ENCODE measurements at places on chromosomes 16 and 17.

DNA sequence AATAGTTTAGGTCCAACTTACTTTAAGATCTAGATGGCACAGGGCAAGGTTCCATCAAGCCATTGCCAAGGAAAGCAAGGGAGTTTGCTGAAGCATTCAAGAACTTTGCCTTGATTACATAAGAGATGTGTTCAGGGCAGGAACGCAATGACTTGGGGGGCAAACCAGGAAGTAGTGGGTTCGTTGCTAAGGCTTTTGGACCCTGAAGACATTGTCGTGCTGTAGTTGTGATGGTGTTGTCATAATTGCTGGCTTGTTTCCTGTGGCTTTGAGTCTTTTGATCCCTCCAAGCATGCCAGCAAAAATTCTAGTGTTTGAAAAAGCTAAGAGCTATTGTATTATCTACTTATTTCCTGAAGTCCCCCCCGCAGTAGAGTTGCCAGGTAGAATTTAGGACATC is 70.7 kb upstream of the HNF1B start:
- no peak for DNase-seq

DNA sequence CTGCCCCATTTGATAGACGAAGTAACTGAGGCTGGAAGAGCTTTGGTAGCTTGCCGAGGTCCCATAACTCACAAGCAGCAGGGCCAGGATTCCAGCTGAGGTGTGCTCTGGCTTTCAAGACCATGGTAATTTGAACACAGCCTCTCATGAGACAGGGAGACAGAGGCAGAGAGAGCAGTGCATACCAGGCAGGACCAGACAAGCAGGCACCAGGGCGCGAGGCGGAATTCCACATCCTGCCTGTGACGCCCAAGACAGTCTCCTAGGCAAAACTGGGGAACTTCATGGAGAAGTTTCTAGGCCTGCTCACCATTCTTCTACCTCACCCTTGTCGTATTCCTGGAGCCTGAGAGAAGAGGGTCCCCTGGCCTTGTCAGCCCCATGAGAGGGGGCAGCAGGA is 19.2 kb downstream of the SDK2 start:
- DNase-seq: no peak

- peak; percentile 13 for DNase-seq
These were observed at the start of gene C17orf113 for GRCh38 chr17:42050393-42051012. Gene C17orf113 (minus strand): TSS chr17:42050601. CDS start chr17:42043376, 7,225 bp downstream.

GRCh38 chr16:75304521-75305363 is 53.3 kb upstream of the BCAR1 start:
- DNase-seq: no peak

GRCh38 chr16:13463619-13464018 is 456.3 kb upstream of the ERCC4 start:
- DNase-seq: no peak

- DNase-seq: no peak
These were observed 29.2 kb downstream of the DCAKD start for GRCh38 chr17:45022288-45022648.

GRCh38 chr17:79941088-79942010 is 94.3 kb downstream of the TBC1D16 start:
- no peak for DNase-seq

DNA sequence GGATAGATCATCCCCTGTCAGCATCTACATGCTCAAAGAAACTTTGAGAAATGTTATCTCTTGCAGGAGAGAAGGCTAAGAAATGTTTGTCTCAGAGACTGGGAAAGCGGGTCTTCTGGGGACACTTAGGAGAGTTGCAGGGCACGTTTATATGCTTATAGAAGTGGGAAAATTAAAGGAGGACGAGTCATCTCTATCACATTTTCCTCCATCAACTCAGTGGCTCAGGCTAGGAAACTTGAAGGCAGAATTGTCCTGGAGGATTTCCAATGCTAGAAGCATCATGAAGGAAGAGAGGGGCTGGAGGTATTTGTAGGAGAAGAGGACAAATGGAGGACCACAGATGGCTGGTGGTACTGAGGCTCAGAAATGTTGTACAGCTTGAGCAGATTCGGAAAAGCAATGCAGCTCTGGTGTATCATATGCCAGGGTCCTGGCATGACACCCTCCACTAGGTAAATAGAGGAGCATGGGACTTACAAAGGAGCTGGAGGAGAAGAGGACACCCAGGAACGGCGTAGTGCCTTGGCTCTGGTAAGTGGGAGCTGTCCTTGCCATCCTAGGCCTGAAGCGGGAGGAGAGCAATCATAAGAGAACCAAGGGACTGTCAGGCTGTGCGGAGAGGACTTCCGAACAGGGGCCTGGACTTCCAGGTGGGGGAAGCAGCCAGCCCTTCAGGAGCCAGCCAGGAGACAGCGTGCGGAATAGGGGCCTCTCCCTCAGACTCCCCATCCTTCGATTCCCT is 4.5 kb upstream of the HS3ST3B1 start:
- no peak for DNase-seq

DNA sequence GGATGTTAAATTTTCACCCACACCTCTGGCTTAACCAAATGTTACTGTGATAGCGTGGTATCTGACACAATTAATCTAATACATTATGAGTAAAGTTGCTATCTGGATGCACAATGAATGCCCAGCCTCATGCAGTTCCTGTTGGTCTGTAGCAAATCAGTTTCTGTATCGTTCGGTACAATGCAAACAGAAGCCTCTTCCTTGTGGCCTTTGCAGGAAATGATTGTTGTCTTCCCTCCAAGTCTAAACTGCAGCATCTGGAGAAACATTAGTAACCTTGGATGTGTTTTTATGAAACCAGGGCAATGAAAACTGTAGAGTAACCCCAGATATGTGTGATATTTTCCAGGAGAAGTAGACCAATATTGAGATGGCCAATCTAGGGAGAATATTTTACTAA is 46.8 kb downstream of the CYB561 start:
- DNase-seq: no peak

GRCh38 chr17:55683550-55684315 is 38.9 kb downstream of the TMEM100 start:
- DNase-seq: no peak

GRCh38 chr16:49578435-49579024 is 204.9 kb downstream of the C16orf78 start:
- DNase-seq: no peak

- no peak for DNase-seq
These were observed 45.2 kb upstream of the STAC2 start for GRCh38 chr17:39270923-39271322.

DNA sequence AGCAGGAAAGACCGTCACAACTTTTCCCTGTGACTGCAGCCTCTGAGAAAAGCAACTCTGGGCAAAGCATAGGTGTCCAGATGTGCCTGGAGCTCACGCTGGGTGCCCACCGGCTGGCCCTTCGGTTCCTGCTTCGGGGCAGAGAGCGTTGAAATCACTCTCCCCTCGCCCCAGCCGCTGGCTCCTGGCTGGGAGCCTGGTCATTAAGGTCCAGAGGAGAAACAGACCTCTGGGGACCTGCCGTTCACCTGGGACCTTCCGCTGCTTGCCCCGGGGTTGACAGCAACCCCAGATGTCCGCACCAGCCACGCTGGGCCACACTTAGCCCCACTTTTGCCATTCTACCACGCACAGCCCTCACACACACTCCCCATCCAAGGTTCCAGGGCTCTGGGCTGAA is 13.1 kb downstream of the MRM3 start:
- no peak for DNase-seq

DNA sequence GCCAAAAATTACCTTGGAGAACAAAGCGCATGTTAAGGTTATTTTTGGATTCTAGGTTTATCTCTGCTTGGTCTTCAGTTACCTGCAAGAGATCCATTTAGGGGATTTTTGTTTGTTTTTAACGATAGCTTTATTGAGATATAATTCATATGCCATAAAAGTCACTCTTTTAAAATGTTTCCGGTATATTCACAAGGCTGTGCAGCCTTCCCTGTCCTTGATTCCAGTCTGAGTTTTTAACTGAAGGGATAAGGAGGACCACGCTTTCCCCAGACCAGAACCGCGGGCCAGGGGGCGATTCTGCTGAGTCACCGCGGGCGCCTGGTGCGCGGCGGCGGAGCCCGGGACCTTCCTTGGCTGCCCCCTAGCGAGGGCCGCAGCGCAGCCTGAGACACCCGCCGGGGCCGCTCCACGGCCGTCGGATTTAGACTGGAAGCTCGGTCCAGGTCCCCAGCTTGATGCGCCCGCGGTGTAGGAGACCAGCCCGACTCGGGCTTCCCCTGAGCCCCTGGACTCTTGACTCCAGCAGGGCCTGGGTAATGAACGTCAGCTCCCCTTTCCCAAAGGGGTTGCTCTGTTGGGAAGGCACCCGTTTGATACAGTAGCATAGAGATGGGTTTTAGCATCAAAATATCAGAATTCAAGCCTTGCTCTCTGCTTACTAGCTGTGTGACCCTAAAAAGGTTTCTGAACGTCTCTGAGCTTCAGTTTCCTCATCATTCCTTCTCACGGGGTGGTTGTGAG is 50.0 kb upstream of the STH start:
- peak; percentile 55 for DNase-seq

GRCh38 chr17:30226878-30227277 is 8.6 kb downstream of the SLC6A4 start:
- DNase-seq: no peak

DNA sequence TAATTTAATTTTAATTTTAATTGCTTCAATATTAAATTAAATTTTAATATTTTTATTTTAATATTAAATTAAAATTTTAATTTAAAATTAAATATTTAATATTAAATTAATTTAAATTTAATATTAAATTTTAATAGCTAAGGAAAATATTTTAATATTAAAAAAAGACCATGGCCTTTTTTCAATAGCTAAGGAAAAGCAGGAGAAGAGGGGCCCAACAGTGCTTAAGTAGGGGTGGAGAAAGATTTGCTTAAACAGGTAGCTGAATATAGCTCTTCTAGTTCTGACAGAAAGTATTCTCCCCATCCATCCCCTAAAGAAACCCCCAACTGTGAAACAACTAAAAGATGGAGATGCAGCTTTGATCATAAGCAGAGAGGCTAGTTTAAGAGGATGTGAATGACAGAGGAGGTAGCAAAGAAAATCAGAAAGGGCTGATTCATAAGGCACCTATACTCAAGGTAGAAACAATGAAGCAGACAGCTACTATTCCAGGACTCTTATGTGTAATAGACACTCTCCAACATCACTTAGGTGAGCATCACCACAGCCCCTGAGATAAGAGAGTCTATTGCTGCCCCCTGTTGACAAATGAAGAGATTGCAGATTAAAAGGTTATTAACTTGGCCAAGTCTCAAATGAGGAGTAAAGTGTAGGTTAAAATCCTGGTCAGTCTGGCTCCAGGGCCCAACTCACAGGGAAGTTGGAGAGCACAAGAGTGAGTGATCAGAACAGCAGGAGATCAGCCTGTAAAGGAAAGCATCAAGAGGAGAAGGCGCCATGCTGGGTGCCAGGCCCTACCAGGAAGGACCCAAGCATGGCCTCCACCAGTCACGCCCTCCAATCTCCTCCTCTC is 7.8 kb upstream of the RNASEK start:
- no peak for DNase-seq

GRCh38 chr16:71794943-71795342 is 13.7 kb downstream of the AP1G1 start:
- no peak for DNase-seq

DNA sequence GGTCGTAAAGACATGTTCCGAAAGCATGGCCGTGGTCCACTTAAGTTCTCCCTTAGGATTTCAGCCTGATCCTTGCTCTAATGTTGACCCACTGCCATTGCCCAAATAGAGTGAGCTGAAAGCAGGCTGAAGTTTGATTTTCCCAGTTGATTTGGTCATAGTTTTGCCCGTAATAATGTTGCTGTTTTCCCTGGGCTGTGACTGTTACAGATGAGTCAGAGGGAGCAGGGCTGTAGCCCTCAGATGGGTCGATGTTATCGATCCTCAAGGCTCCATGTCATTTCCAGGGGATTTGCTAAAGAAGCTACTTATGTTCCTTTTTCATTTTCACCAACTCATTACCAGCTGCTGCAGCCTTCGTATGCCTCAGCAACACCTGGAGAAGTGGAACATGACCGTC is 169.0 kb upstream of the ZFHX3 start:
- DNase-seq: no peak

GRCh38 chr17:77501751-77502625 is 361.2 kb downstream of the SEC14L1 start:
- no peak for DNase-seq

DNA sequence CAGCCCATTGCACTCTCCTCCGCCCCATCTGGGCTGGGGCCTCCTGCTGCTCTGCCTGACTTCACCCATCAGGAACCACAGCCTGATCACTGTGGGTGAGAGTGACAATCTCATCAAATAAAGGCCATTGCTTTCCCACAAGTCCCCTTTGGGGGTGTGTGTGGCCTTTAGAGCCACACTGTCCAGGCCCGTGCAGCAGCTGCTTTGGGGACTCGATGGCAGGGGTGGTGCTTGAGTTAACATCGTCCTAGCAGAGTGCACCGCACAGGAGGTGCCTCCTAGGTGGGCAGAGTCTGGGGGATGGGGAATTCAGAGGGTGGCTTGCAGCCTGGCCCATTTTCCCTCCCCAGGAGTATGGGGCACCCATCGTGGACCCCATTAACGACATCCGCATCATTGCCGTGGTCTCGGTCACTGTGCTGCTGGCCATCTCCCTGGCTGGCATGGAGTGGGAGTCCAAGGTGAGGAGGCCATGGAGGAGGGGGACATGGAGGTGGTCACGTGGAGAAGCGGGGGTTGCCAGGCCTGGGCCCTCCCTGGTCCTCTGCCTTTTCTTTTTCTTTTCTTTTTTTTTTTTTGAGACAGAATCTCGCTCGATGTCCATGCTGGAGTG is 5.4 kb downstream of the SLC12A3 start:
- DNase-seq: no peak

DNA sequence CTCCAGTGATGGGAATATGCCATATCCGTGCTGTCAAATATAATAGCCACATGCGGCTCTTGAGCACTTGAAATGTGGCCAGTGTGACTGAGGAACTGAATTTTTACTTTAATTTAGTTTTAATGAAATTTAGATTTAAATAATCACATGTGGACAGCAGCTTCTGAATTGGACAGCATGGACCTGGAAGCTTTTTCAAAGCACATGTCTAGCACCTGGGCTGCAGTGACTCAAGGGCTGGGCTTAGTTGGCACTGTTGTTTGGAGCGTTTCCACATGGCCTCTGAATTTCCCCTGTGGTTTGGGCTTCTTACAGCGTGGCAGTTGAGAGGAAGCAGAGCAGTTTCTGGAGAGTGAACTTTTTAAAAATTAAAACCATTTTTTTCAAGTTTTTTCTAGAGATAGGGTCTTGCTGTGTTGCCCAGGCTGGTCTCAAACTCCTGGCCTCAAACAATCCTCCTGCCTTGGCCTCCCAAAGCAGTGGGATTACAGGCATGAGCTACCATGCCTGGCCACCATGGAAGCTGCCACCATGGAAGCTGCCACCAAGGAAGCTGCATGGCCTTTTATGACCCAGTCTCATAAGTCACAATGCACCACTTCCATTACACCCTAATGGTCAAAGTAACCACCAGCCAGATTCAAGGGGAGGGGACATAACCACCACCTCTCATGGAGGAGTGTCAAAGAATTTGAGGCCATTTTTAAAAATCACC is 6.7 kb upstream of the TOB1 start:
- DNase-seq: no peak
